Activated CD4-positive, alpha-beta T cell treated with anti-CD3 and anti-CD28 coated beads, Interleukin-2, amount 50 U/mL, for 16 hours (primary cell): ENCODE measurements at places on chromosomes 11 and 22.

DNA sequence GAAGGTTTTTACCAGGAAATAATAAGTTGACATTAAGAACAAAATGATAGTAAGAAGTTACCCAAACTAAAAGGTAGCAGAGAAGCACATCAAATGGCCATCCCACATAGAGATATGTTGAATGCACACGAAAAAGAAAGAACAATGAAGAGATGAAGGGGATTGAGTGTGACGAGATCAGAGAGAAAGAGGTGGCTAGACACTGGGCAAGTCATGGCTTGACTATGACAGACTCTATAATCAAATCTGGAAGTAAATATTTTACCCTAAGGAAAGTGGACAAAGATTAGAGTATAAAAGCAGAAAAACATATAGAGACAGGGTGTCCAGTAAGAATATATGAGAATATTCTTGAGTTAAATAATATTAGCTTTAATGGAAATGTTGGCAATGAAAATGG is 31.4 kb downstream of the CASP12 start:
- no peak for DNase-seq

- DNase-seq, result no peak
Measured at GRCh38 chr11:102079625-102080024, 30.6 kb upstream of the YAP1 start.

GRCh38 chr11:60164550-60165075 is 18.3 kb downstream of the MS4A6A start:
- peak; percentile 59 for DNase-seq

DNA sequence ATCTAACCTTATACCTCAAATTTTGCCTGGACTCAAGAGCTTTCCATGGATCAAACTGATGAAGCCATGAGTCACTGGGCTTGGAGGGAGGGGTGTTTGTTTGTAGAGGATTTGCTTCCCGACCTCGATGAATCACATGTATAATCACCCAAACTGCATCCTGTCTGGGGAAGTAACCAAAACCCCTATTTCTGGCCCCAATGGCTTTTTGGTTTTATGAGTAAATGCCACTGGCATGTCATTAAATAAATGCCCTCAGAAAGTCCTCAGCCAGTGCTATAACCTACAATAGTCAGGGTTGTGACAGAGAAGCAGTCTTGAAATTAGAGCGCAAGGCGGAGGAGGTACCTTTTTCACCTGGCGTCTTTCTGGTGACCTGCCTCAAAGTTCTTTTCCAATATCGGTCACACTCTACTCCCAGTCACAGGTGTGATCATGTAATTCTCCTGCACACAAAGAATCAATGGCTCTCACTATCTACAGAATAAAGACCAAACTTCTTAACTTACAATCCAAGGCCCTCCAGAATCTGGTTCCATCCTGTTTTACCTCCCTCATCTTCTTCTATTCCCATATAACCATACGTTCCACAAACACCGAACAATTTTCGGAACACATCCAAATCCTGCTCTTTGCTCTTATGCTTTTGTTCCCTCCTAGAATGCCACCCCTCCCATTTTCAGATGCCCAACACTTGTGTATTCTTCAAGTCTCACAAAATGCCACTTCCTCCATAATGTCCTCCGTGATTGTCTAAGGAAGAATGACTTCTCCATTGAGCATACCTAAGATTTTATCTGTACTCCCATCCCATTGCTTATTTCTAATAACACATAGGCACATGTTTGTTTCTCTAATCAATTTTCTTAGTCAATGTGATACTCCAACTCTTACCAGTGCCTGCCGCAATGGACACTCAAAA is 81.3 kb upstream of the BLID start:
- DNase-seq, result no peak

DNA sequence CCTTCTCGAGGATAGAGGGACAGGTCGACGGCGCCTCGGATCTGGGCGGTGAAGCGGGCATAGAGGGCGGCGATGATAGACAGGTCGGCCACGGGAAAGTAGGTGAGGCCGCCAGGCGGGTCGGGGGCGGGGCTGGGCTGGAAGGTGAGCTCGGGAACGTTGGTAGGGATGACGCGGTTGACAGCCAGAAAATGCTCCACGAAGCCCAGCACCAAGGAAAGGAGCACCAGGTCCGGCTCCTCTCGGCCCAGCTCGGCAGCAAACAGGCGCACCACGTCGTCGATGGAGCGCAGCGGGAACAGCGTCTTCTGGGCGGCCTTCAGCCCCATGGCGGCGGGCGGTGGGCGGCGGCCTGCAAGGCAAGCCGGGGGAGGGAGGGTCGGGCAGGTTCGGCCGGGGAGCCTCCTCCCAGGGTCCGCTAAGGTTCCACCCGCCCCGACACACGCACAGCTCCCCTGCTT is 540 bp downstream of the MEN1 start:
- DNase-seq, result peak; percentile 7

GRCh38 chr11:15692739-15693138 is 578.0 kb downstream of the INSC start:
- DNase-seq, result no peak

GRCh38 chr11:1162138-1162475 is 4.4 kb downstream of the MUC5AC start:
- DNase-seq, result no peak

DNA sequence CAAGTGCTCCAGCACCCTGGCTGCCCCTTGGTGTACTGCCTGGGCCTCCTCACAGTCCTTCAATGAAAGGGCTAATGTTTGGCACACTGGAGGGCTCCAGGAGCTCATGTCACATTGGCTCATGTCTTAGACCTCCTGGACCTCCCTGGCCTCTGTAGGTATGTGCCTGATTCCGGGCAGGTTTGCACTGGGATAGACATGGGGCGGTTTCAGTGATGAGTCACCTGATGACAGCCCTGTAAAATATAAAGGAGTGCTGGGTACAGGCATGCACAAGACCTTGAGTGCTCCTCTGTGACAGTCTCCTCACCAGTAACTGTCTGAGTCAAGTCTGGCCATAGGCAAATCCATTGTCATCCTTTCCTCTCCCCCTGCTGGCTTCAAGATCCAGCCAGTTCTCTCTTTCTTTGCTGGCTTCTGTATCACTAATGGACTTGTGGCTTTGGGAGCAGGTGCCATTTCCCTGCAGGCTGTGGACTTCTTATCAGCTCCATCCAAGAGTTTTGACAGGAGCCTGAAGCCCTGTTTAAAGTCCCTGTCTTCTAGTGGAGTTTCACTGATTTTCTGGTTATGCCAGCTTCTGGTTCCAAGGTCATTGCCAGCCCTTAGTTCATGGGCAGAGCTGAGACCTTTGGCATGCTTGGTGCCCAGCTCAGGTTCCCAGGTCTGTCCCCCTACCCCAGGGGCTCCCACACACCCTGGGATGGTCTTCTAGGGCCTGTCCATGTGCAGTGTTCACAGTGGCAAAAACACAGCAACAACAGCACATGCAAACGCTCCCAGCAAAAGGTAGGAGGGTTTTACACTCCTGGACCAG is 22.7 kb upstream of the P2RY2 start:
- no peak for DNase-seq

DNA sequence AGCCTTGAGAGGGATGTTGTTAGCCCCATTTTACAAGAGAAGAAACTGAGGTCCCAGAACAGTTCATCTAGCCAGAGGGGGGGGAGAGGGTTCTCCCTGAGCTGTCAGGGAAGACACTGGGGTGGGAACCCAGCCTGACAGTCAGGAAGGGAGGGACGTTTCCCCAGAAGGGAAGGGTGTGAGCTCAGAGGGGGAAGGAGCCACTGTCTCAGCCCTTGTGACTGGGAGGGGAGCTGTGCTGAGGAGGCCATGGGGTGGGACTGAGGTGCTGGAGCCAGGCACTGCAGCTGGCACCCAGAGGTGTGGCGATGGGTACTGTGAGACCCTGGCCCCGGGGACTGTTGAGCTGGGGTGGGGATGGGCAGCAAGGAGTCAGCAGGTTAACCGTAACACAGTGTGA is 35.7 kb downstream of the DAGLA start:
- no peak for DNase-seq

DNA sequence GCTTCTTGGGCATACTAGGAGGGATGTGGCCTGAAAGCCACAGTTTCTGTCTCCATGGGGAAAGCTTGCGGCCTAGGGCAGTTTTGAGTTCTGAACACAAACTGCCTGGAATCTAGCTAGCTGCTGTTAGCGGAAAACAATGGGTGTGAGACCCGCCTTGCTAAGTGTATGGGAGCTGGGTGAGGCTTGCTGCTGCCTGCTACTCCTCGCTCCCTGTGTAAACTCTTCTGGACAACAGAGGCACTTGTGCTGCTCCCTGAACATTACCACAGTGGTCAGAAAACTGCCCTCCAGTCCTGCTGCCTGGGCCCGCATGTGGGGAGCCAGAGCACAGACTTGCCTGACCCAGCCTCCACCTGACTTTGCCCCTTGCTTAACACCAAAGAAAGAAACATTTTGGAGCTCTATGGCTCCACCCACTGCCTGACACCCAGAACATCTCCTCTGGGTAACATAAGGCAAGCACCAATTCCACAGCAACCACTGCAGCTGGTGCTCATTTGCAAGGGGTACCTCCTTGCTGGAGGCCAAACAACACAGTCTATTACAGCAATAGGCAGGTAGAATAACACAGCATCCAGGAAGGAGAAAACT is 766.3 kb upstream of the RAG2 start:
- DNase-seq, result no peak

- no peak for DNase-seq
Measured at GRCh38 chr22:48180631-48181030, 1418.2 kb downstream of the TBC1D22A start.

DNA sequence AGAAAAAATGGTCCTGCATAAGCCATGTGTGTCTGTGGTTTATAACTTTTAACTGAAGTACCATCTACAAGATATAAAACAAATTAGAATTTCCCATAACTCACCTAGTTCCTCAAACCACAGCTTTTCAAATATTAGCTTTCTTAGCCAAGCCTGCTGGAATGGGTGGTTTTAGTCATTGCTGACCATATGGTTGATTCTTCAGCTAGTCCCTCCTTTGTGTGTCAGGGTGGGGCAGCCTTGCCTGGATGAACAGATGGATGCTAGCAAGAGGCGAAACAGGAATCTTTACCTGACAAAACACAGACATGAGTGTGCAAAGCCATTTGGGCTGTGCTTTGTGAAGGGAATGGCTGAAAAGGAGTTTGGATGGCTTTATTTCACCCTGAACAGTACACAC is 6.9 kb upstream of the B3GNT6 start:
- DNase-seq, result no peak

DNA sequence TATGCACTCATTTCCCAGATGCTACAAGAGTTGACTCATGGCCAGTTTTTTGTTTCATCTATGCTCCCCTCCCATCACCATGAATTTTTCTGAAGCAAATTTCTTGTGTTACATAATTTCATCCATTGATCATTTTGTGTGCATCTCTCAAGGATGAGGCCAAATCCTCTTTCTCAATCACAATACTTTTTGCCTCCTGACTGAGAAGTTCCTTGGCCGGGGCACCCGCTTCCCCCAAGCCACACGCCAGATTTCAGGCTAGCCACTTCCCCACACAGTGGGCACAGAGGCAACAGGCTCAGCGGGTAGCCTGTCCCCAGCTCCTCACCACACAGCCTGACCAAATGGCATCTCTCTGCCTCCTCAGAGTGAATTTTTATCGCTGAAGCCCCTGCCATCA is 9.8 kb upstream of the DSCAML1 start:
- DNase-seq, result no peak

GRCh38 chr22:43272869-43273318 is 70.3 kb downstream of the SCUBE1 start:
- DNase-seq, result no peak

GRCh38 chr11:119895981-119896380 is 167.0 kb upstream of the NECTIN1 start:
- no peak for DNase-seq

- DNase-seq, result no peak
Measured at GRCh38 chr22:33715237-33715985, 204.9 kb downstream of the LARGE1 start.

DNA sequence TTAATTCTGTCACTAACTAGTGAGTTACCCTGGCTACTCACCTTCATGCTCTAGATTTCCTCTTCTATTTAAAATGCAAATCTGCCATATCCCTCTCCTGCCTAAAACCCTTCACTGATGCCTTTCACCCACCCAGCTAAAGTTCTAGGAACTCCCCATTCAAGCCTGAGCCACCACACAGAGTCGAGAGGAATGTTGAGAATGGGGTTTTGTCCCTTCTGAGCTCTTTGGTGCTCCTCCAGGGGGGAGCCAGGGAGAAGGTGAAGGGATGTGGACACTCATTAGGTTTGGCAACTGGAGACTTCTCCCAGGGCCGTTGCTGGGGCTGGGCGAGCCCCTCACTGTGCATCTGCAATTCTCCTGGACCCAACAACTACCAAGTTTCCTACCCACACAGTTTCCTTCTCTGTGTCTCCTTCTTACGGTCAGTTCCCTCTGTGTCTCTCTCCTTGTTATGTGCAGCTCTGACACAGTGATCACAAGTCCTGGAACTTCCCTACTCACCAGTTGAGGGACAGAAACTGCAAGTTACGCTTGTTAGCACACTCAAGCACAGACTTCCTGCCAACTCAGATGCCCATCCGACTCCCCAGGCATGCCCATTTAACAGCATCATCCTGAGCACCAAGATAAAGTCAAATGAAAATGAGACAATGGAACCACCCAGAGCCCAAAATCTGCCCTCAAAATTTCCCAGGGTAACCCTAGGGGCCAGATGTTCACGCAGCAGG is 6.5 kb upstream of the IL10RA start:
- peak; percentile 47 for DNase-seq

DNA sequence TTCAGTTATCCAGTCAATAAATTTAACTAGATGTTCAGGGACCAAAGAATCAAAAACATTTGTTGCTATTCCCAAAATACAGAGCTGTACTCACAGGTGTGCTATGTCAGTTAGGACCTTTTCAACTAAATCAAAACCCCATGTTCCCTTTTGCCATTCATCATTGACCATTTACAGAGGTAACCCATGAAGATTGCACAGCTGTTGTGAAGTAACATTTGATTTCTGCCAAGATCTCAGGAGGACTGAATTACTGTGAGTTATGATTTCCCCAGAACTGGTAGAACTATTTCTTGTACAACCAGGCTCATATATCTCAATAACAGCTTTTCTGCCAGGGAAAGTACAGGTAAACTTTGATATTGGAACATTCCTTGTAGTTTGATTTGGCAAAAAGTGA is 131.1 kb upstream of the FIBIN start:
- no peak for DNase-seq

GRCh38 chr11:64185175-64185692 is 737 bp upstream of the STIP1 start:
- no peak for DNase-seq

DNA sequence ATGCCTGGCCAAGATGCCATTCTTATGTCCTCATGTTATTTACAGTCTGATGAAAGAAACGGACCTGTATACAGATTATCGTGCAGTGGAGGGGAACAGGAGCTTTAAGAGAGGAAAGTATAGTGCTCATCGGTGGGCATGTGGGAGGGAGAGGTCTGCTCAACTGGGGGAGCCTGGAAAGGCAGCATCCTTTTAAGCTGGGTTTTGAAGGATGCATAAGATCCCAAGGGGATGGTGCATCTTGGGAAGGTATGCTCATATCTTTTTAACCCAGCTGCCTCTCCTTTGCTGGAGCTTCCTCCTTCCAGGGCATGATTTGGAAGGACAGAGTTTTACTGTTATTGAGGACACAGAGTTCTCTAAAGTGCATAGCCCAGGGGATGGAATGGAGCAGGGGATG is 34.8 kb downstream of the MIAT start:
- DNase-seq, result no peak
